ENCODE measurements at places on chromosomes 7 and 10. TPM values are rescaled to one million over a fixed set of nuclear protein-coding genes. Genes with fewer than 3 reads are reported as not detected.

GRCh38 chr7:4079956-4080355 lies 602.1 kb upstream of the FOXK1 start:
- no peak overlapping the region for H3K27ac ChIP-seq
- H3K4me3 ChIP-seq = no peak overlapping the region
- H3K4me1 ChIP-seq = no peaks in the 10 kb centered on the region
- no peak for DNase-seq

GRCh38 chr7:135480966-135481597 lies 28.8 kb downstream of the CNOT4 start:
- H3K27me3 ChIP-seq = no peaks in the 10 kb centered on the region
- H3K4me3 ChIP-seq = no peak overlapping the region
- no peaks in the 10 kb centered on the region for H3K36me3 ChIP-seq
- H3K4me1 ChIP-seq = no peaks in the 10 kb centered on the region

DNA sequence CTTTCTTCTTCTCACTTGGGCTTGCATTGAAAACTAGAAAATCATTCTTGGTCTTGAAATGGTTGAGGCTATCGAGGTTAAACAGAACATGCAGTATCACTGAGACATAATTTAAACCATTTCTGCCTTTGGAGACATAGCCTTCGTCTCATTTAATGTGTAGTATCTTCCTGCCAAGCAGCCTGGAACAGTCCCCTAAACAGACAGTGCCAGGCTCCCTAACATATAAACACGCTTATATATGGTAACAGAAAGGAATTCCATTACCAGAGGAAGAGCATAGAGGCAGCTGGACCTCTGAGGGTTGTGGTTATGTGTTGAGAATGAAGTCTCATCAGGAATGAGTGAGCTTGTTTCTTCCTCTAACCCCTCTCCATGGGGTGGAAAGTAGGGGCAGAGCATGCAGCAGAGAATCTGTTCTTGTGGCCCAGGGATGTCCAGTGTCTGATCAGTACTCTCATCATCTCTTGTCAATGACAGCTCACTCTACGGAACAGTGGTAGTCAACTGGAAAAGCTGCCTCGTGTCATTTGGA lies 11.2 kb downstream of the CACNB2 start:
- H3K36me3 ChIP-seq = peaks cover 2% of the 10 kb centered on the region
- H3K27ac ChIP-seq = no peak overlapping the region

- peaks cover 2% of the 10 kb centered on the region for H3K4me1 ChIP-seq
- H3K4me3 ChIP-seq = no peak overlapping the region
- H3K36me3 ChIP-seq = no peaks in the 10 kb centered on the region
- H3K27ac ChIP-seq = no peak overlapping the region
- no peak for DNase-seq
- H3K27me3 ChIP-seq = no peaks in the 10 kb centered on the region
Observed at GRCh38 chr7:45975367-45975766, 54.3 kb upstream of the IGFBP3 start.

TRIL gene
- polyA plus RNA-seq = 0.54 TPM

- DNase-seq = no peak
- no peak overlapping the region for H3K4me3 ChIP-seq
- no peaks in the 10 kb centered on the region for H3K4me1 ChIP-seq
- H3K27me3 ChIP-seq = no peaks in the 10 kb centered on the region
Observed at GRCh38 chr10:105183536-105183935, 542.4 kb downstream of the SORCS3 start.
